GM06990 (cell line): ENCODE measurements at places on chromosomes 3 and 15.

- DNase-seq: no peak
Measured at GRCh38 chr3:166837535-166837934, 542.6 kb downstream of the ZBBX start.

- no peak for DNase-seq
Measured at GRCh38 chr15:48389691-48390143, 58.5 kb downstream of the DUT start.

DNA sequence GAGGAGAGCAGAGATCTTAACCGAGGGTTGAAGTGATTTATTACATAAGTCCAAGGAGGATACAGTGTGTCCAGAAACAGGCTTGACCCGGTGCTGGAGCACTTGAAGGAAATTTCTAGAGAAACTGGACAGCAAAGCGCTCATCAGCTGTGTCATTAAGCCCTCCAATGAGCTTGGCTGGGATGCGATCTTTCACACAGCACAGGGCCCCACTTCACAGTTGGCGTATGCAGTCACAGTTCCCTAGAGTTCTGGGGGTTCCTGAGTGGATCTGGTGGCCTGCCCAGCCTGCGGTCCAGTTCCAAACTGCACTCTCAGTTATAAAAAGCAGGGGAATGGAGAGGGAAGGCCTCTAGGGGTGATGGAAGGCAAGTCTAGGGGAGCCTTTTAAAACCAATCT lies 13.6 kb downstream of the ST8SIA2 start:
- no peak for DNase-seq

GRCh38 chr3:133404920-133405319 lies 5.1 kb downstream of the BFSP2 start:
- no peak for DNase-seq

- no peak for DNase-seq
Measured at GRCh38 chr15:41125063-41125669, 9.1 kb upstream of the INO80 start.

- no peak for DNase-seq
Measured at GRCh38 chr3:169493521-169494141, 169.9 kb downstream of the MECOM start.

DNA sequence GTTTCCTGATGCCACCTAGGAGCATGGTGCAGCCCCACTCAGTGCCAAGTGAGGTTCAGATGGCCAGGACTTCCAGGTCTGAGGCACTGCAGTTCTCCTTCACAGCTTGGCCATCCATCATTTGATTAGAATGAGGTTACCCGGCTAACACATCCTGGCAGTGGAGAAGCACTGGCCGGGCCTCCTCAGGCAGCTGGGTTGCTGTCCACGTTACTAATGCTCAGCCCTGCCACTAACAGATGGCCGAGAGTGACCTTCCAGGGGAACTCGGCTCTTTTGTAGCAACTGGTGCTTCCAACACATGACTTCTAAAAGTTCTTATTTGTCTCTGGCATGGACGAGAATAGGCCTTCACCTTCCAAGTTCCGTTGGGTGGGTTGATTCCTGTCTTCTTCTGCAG lies 204.6 kb upstream of the CFAP20DC start:
- DNase-seq: no peak

DNA sequence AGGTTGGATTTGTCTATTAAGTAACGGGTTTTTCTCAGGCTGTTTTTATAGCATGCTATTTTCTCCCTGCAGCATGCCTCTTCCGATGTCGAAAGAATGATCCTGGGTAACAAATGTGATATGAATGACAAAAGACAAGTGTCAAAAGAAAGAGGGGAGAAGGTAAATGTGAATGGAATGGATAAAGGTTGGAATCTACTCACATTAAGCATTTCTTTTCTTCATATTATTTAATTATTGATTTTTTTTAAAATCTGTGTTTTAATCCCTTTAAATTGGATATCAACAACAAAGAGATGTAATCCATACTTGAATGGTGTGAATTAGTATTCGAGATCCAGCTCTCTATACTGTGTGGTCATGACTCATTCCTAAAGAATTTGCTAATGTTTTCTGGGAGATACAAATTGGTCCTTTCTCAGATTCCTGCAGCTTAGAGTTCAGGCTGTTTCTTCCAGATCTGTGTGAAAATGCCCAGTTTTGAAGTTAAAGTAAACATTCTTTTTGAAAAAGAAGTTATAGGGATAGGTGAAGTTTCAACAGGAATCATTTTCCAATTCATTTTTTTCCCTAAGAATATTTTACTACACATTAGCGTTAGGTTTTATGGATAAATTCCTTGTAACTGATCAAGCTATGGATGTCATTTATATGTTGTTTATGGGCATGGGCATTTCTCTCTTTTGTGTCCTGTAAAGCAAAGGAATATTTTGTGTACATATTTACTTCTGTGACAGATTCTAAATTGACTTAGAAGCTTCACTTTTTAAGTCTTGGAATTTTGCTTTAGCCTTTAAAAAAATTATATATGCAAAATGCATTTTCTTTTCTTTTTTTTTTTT lies 20.8 kb upstream of the APH1B start:
- no peak for DNase-seq

DNA sequence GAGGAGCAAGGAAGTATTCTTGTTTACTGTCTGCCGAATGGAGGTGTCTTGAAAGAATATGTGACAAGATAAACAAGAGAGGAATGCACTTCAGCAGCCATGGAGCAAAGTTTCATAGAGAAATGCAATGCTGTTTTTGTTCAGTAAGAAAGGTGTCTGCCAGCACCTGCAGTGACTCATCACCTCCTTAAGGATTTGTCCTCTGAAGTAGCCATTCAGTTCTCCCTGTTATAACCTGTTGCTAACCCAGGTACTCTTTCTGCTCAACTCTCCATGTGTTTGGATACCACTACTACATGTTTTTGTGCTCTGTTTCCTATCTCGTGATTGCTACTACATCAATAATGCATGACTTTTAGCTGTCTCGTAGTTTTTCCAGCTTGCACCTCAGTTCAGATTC lies 328.9 kb downstream of the CHL1 start:
- DNase-seq: no peak

- DNase-seq: no peak
Measured at GRCh38 chr3:114400371-114400770, 106.5 kb downstream of the TIGIT start.

DNA sequence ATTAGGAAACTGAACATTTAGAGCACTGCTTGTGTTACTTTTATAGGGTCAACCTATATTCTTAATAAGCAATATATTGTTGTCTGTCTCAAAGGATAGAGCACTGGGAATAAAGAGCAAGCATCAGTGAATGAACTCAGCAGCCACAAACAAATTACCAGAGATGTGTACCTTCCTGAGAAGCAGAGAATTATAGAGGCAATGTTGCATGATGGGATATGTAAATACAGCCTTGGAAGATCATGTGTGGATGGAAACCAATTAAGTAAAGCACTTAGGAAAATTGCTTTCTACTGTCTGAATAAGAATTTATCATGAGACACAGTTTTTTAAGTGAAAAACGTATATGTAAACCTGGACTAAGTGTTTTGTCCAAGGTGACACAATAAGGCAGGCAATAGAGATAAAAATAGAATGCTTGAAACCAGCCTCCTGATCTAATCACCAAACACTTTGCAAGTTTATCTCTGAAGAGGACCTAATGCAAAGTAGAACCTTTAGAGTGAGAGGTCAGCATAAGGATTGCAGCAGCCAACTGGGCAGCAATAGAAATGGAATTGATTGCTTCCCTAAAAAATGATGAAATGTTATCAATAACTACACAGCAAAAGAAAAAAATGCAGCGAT lies 848.0 kb downstream of the TUSC7 start:
- no peak for DNase-seq

DNA sequence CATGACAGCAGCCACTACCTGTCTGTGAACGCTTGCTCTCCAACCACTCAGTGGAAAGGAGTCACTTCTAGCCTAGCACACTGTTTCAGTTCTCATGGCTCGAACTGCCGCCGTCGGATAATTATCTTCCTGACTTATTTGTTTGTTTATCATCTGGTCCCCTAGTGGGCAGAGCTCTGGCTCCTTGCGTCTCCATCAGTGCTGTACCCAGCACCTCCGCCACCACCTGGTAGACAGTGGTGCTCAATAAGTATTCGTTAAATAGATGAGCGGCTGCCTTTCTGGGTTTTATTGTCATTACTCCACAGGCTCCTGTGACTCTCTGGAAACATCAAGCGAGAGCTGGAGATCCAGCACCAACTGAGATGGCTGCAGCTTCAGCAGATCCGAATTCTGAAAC lies 297.5 kb downstream of the NTRK3 start:
- no peak for DNase-seq
